Osteoblast (primary cell): ENCODE measurements at places on chromosomes 7 and 10.

GRCh38 chr7:106717955-106718871 lies 57.3 kb upstream of the CCDC71L start:
- DNase-seq, result peak; percentile 85

GRCh38 chr7:119197877-119198527 lies 973.5 kb downstream of the ANKRD7 start:
- DNase-seq, result no peak

DNA sequence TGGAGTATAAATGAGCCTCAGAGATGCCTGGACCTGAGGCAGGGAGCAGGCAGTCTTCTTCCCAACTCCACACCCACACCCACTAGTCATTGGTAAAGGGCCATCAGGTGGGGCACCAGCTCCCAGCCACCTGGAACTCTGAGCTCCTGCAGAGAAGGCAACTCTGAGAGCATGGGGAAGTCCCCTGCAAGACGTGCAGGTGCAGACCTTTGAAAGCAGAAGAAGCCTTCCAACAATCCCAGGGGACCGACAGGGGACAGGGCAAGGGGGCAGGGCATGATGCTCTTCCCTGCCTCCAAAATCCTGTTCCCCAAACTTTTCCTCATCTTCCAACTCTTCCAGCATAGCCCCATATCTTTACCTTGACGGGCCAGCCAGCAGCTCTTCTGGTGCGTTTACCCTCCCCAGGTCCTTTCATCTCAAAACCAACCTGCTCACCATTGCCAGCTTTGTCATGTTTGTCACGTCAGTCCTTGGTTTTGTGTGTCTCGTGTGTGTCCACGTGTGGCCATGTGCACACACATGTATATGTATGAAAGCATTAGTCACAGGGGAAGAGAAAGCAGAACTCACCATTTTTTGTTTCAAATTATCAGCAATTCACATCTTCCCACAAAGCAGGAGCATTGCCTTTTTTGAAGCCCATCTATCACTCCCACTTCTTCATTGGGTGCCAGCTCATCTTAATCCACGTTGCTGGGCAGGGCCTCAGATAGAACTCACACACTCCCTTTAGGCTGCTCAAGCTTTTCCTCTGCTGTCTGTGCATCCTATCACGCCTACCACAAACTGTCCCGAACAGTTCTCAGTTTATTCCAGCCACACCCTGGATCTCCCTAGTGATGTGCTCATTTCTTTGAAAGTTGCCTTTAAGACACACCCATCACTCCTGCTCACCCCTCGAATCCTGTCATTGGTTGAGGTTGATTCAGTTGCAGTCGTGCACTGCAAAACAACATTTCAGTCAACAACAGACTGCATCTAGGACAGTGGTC lies 41.0 kb upstream of the AMPH start:
- no peak for DNase-seq

DNA sequence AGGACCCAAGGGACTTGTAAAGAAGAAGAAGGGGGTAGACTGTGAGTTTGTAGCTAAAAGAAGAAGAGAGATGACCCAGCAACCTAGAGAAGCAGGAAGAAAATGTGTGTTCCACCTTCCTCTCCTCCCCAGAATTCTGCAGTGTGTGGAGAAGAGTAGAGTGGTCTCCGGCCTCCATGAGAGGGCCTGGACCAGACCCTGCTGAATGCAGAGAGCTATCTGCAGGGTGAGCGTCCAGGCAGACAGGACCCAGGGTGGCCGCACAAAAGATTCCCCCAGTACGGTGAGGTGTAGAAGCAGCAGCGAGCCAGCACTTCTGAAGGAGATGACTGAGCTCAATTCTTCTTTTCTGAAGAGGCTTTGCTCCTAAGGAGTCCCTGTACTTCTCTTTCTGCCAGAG lies 239.7 kb upstream of the ANKRD30A start:
- no peak for DNase-seq

- no peak for DNase-seq
These were observed 35.2 kb downstream of the AIFM2 start for GRCh38 chr10:70097459-70097858.

GRCh38 chr7:128933180-128933891 lies 4.4 kb upstream of the IRF5 start:
- DNase-seq, result peak; percentile 66

DNA sequence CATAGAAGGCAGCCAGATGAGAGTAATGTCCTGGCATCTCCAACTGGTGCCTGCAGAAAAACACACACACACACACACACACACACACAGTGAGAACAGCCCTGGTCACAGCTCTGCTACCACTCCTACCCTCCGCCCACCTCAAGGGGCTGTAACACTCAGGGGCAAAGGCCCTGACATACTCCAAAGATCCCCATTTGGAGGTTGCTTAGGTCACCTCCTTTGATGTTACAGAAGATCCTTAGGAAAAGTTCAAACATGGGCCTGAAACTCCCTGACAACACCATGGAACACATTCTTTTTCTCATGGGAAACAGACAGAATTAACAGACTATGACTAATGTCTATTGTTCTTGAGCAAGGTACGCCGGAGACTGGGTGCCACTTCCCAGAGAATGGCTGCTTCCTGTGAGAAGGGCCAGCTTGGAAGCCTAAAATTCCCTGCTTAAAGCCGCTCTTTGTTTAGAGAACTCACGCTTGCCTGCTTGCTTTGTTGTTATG lies 27.7 kb downstream of the DENND11 start:
- no peak for DNase-seq

GRCh38 chr10:85532773-85533172 lies 833.8 kb downstream of the GRID1 start:
- no peak for DNase-seq
